ENCODE measurements at places on chromosomes 12 and 14.
A peak's percentile ranks its signal among the peaks of the same experiment; 100 is the strongest.

DNA sequence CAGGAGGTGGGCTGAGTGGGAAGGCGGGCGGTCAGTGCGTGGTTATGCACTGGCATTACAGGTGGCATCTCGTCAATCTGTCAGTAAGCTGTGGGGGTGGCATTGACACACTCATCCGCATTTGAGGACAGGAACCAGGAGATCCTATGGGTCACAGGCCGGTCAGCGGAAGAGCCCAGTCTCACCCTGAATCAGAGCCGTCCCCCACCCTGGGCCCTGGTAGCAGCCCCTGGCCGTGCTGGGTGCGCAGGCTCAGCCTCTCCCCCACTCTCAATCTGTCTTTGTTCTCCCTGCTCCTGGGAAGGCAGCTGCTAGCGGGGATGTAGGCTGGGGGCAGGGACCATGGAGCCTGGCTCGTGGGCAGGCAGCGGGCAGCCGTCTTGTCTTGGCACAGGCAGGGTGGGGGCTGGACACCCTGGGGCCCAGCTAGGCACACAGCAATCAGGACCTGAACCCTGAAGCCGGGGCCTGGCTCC lies 5.1 kb downstream of the INF2 start:
- no peak for DNase-seq

DNA sequence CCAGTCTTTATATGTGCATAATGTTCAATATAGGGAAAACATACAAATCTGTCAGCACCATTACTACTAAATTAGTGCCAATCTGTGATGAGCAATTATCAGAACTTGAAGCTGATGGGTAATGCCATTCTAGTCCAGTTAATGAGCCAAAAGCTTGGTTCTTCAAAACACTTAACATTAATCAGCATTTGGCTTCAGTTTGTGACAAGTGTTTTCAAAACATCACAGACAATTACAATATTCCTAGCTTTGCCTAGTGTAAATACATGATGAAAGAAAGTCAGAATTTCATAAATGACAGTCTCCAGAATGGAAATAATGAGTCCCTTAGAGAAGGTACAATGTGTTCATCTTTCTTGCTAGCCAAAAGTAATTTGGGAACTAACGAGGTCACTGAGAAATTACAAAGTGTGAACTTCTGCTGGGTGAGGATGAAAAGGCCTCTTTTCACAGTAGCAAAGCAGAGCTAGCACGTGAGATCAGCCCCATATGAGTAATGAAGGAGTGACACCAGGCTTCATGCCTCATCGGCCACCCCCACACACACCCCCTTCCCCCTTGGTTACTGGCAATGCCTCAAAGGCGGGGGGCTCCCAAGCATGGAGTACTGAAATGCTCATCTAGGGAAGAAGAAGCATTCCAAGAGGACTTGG lies 180.6 kb upstream of the EEA1 start:
- no peak for DNase-seq

GRCh38 chr12:38697289-38697688 lies 208.1 kb downstream of the CPNE8 start:
- no peak for DNase-seq

- no peak for DNase-seq
These were observed at the start of gene SLC6A15 for GRCh38 chr12:84912198-84913128. TSS of gene SLC6A15 (minus strand) at chr12:84912799. CDS start at chr12:84892120, 20,679 bp downstream.

DNA sequence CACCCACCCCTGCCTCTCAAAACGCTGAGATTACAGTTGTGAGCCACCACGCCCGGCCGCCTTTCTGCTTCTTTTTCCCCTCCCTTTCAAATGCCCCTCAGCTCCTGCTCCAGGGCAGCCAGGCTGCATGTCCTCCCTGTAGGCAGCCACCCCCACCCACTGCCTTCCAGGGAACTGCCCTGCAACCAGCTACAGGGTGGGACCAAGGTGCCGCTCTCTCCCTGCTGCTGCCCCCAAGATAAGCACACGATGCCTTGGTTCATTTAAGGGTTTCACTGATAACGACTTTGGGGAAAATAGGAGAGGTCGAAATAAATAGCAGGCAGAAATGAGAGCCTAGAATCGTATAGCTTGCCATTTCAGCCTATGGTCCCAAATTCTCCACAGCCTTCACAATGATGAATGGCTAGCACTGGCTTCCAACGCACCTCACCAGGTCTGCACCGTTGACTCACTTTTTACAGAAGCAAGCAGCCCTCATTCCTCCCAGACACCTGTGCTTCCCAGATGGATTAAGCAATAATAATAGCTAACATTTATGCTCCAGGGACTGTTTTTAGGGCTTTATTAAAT lies 40.7 kb downstream of the ATG14 start:
- DNase-seq = no peak

DNA sequence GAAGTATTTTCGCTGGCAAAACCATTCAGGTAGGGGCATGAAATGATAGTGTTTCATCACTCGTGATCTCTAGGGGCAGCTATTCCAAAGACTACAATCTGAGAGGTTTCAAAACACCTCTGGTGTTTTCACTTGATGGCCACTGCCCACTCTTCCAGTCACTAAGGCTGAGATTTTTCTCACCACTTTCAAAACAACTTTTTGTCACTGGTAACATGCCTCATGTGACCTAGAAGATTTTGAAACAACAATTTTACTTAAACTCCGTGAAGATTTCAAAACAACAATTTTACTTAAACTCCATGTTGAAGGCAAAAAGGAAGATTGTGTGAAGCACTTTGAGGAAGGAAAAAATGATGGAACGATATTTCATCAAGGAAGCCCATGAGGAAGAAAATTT lies 1.2 kb upstream of the IRAK3 start:
- DNase-seq = no peak

DNA sequence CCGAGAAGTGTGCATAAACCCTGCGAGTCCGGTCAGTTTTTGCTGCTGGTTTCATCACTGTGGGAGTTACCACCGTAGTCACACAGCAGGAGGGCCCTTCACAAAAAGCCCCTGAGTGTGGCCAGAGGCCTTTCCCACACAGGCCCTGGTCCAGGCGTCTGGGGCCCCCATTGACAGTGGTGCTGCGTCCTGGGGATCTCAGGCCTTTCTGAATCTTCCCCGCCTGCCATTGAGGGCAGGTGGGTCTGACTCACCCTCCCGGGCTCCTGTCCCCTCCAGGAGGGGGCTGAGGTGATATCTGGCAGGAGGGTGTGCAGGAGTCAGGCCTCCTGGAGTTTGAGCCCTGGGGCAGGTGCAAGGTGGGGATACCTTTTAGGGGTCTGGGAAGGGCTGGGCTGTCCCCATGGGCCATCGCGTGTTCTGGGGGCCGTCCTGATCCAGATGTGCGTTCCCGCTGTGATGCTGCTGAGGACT lies 358.5 kb downstream of the TMEM121 start:
- no peak for DNase-seq

DNA sequence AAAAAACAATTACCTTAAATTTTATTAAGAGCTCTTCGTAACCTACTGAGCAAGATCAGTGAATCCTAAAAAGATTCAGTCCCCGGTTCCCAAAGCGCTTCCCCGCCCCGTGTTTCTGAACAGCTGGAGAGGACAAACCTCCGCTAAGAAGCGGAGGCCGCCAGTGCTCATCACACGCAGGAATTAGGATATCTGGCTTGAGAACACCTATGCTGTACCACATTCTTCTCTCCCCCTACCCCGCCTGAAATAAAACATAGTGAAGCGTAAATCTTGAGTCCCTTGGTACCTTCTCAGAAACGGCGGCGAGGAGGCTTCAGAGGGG lies 774 bp upstream of the WDR20 start:
- DNase-seq = no peak

DNA sequence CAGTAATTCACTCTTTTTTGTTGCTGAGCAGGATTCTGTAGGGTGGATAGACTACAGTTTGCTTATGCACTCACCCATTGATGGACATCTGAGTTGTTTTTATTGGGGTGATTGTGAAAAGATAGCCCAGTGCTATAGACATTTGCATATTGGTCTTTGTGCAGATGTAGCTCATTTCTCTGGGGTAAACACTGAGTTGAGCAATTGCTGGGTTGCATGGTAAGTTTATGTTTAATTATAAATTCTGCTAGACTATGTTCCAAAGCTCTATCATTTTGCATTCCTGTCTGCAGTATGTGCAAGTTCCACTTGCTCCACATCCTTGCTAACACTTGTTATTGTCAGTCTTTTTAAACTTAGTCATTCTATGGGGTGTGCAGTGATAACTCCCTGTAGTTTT lies 65.4 kb upstream of the RFLNA start:
- DNase-seq = no peak

DNA sequence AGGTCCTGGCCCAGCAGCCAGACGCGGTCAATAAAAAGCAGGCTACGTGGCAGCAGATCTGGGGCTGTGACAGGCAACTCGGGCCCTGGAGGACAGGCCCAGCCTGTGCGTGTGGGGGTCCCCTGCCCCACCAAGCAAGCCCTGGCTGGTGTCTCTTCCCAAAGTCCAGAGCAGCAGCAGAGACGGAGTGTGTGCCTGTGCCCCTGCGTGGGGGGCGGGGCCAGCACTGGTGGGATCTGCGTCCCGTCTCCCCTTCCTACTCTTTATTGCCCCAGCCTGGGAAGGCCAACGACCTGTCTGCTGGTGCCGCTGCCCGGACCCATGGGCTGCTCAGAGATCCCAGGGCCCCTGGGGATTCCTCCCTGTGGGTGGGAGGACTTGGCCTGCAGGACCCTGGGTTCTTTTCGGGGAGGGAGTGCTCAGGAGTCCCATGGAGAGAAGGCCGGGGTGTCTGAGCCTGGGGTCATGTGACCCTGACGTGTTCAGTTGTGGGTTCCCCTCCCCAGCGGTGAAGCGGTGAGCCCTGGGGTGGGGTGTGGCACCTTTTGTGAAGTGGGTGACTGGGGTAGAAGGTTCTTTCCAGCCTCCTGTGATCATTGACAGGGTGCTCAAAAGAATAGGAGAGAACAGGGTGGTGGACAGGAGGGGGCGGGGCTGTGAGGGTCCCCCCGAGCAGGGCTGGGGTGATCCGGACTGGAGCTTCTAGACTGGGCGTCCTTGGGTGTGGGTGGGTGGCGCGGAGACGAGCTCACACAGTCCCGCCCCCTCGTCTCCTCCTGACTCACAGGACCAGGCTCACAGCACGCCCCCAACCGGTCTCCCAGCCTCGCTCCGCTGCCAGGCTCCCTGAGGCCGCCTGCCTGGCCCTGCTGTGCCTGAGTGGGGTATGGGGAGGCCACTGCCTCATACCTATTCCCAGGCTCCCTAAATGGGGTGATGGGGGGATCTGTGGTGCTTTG lies 22.4 kb downstream of the ASPG start:
- DNase-seq = peak; percentile 13

DNA sequence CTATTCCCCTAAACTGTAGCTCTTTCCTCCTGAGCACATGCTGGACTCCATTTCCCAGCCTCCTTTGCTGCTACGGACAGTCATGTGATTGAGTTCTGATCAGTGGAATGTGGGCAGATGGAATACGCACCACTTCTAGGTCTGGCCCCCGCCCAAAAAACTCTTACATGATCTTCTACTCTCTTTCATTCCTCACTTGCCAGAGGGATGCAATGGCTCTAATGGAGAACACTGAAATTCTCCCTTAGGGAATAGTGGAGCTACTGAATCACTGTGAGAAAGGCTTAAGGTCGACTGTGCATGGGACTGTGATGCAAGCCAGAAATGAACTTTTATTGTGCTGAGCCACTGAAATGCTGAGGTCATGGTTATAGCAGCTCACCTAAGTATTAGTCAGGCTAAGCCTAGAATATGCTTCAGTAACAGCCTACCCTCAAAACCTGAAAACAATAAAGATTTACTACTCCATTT lies 13.0 kb upstream of the TMED2 start:
- DNase-seq = no peak

GRCh38 chr14:71411738-71412137 lies 504.5 kb downstream of the PCNX1 start:
- no peak for DNase-seq

- peak; percentile 7 for DNase-seq
These were observed 16.8 kb upstream of the KRT80 start for GRCh38 chr12:52208424-52209165.

GRCh38 chr12:119938049-119938667 lies 50.9 kb upstream of the BICDL1 start:
- peak; percentile 49 for DNase-seq

GRCh38 chr14:103101963-103102688 lies 7.6 kb downstream of the EXOC3L4 start:
- DNase-seq = no peak

- no peak for DNase-seq
These were observed 200.6 kb downstream of the PHETA1 start for GRCh38 chr12:111168009-111168900.

Data from CD4-positive, alpha-beta T cell treated with Interleukin-15 for 1 hour (primary cell).